ENCODE measurements at places on chromosomes 7 and 10.
A peak's percentile ranks its signal among the peaks of the same experiment; 100 is the strongest.

GRCh38 chr10:72344932-72345331 is 9.8 kb downstream of the DNAJB12 start:
- DNase-seq, result peak; percentile 56

- DNase-seq, result no peak
These were observed 32.6 kb upstream of the IL15RA start for GRCh38 chr10:6009961-6010360.

GRCh38 chr10:77756319-77757232 is 119.0 kb upstream of the KCNMA1 start:
- DNase-seq, result peak; percentile 12

DNA sequence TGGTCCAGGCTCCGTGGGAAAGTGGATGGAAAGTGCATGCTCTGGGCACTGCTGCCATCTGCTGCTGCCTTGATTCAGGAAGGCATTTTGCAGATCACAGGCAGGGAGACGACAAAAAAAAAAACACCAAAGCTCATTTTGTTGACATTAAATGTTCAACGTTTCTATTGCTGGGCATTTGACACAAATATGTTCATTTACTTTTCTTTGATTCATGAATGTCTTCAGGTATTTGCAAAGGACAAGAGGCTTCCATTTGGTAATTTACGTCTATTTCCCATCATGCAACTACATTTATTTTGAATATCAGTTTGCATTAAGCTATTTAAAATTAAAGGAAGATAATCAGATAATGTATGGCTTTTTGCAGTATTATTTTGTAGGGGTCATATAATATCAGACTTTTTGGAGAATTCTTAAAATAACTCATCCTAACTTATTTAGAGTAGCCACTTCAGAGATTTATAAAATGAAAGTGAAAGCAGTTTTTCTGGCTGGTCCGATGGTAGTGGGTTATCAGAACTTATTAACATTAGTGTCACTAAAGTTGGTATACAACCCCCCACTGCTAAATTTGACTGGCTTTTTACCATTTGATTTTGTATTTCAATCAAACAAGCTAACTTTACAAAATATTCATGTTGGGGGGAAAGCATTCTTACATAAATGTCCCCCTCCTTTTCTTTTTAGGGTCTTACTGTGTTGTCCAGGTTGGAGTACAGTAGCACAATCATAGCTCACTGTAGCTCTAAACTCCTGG is 65.3 kb downstream of the PDIA4 start:
- DNase-seq, result peak; percentile 68
